ENCODE measurements at places on chromosomes 1 and 21. TPM values are rescaled to one million over a fixed set of nuclear protein-coding genes. Genes with fewer than 3 reads are reported as not detected.

- no peak for DNase-seq
These were observed 1.1 kb downstream of the IKBKE start for GRCh38 chr1:206471415-206471801.

- no peak for DNase-seq
These were observed 36.0 kb downstream of the CAPN2 start for GRCh38 chr1:223748405-223748772.

DNA sequence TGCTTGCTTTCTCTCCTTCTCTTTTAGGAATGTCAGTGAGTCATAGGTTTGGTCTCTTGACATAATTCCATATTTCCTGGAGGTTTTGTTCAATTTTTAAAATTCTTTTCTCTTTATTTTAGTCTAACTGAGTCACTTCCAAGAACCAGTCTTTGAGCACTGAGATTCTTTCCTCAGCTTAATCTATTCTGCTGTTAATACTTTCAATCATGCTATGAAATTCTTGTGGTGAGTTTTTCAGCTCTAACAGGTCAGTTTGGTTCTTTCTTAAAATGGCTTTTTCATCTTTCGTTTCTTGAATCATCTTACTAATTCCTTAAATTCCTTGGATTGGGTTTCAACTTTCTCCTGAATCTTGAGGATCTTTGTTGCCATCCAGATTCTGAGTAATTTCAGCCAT, 321.0 kb downstream of the PTBP2 start:
- DNase-seq: no peak

DNA sequence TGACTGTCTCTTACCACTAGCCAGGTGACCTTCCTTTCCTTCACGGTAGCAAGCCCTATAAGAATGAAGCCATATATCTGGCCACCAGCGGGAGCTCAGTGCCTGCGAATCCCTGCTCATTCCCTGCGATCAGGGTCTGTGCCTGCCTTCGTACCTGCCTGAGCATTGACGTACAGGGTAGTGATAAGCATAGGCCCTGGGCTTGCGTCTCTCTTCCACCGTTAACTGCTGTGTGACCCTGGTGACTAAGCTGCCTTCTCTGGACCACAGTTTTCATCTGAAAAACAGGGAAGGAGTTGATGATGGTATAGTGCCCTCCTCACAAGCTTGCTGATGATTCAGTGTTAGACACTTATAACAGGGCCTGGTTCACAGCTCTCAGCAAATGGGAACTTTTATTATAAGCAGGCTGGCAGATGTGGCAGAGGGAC, 4.1 kb downstream of the ZC3H12A start:
- peak; percentile 48 for DNase-seq

DNA sequence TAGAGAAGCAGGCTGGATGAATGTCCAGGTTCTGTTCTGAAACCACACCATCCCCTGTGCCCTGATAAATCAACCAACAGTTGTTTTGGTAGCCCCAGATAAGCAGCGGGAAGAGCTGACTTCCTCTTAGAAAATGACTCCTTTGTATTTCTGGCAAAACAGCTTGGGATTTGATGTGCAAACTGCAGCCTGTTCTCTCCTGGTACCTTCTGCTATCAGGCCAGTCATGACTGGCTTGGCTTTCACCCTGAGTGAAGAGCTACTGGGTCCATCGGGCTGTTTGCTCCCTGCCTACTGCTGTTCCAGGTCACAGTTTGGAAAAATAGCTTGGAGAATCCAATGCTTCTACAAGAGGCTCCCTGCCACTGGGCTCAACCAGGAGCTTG, 116.8 kb downstream of the DTL start:
- no peak for DNase-seq

GRCh38 chr1:28021064-28021463, 61.3 kb downstream of the XKR8 start:
- DNase-seq: no peak

GRCh38 chr1:63328781-63329180, 6.4 kb downstream of the FOXD3 start:
- no peak for DNase-seq

DNA sequence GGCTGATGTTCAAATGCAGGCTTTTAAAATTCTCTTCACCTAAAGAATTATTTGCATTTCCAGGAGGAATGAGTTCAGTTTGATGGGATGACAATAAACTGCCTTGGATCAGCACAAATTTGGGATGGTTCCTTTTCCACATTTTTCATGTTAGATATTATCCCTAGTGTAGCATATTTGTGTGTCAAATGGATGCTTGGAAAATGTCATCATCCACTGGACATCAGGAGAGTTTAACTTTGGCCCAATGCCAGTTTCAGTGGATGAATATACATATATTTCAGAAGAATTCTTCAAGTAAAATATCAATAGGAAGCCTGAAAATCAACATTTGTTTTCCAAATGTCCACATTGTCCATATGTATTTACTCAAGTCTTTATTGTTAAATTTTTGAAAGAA, 116.5 kb upstream of the COL24A1 start:
- DNase-seq: no peak

- no peak for DNase-seq
These were observed 34.1 kb upstream of the CNIH3 start for GRCh38 chr1:224582041-224582440.

- no peak for DNase-seq
These were observed 838 bp upstream of the RSRP1 start for GRCh38 chr1:25247829-25248754.

GRCh38 chr1:178599745-178600144, 86.8 kb downstream of the TEX35 start:
- DNase-seq: no peak

DNA sequence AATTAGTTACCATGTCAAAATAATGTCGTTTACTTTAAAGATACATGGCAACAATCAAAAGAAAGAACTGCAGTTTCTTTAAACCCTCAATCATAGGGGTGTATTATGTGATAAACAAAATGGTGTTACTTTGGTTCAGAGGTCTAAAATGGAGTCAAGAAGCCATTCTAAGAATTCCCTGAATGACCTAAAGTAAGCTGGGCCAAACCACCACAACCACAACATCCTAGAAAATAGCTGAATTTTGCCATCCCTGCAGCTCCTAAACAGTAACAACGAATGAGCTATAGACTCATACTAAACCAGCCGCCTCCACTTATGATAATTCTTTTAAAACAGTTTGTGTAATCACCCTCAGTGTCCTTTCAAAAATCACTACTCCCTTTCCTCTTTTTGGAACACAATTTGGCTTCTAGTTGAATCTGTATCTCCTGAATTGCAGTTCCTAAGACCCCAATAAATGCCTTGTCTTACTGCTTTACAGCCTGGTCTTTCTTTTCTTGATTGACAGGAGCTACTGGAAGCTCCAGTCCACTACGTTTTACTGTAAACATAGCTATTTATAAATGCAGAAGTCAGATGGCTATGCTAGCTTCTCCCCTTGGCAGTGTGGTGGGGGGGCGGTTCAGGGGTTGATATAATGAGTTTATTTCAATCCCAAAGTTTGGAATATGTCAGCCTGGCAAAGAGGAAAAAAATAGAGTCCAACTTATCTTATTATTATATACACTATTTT, 84.3 kb downstream of the PLPPR4 start:
- no peak for DNase-seq

DNA sequence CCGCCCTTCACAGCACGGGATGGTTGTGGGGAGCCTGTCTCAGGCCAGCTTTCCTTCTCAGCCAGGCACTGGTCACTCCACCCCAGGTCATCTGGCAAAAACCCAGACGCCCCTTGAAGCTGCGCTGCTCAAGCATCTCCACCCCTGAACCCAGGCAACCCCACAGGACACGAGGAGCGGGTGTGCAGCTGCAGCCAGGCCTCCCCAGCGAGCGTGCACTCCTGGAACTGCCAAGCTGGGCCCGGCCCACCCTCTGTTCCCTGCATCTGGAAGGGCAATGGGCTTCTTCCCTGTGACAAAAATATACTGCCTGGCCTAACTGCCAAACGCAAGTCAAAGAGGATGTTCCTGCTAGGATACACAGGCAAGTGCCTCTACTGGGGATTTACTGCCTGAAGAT, 39.7 kb downstream of the SLC66A1 start:
- no peak for DNase-seq

GRCh38 chr1:168514455-168514854, 29.3 kb downstream of the XCL2 start:
- no peak for DNase-seq

GRCh38 chr1:70518106-70518505, 107.0 kb downstream of the CTH start:
- DNase-seq: no peak

DNA sequence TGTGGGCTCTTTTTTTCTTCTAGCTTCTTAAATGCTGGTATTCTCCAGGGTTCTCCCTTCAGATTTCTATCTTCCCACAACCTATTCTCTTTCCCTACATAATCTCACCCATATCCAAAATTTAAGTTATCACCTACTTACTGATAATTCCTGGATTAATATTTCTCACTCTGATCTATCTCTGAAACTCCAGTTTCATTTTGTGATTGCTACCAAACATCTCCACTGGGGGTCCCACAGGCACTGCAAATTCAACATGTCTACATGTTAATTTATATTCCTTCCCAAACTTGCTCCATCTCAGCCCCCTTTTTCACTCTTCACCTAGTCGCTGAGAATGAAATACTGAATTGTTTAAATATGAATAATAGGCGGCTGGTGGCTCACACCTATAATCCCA, 9.9 kb upstream of the C1orf141 start:
- DNase-seq: no peak

DNA sequence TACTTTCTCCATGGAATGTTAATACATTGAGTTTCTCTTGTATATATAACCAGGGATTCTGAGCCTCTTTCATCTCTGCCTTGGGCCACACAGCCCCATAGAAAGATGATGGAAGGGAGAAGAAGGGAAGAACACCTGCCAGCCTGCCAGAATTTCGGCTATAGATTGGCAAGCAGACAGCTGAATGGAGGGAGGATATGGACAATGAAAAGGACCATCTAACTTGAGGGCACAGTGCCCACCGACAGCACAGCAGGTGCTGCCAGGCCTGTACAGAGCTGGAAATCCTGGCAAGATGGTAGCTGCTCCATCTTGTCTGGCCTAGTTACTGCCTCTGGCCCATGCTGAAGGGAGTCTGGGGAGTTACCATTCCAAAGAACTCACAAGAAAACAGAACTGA, 244.3 kb downstream of the FGGY start:
- DNase-seq: no peak

The APCS gene
- not detected for polyA plus RNA-seq

The ZNF593OS gene
- polyA plus RNA-seq: 0.15 TPM

The IBA57 gene
- 3.4 TPM for polyA plus RNA-seq

The JAM2 gene
- not detected for polyA plus RNA-seq

The CR1L gene
- polyA plus RNA-seq: not detected

The CELA2A gene
- not detected for polyA plus RNA-seq

The RGS1 gene
- polyA plus RNA-seq: not detected

The ARHGAP30 gene
- 0.16 TPM for polyA plus RNA-seq

The EYA3 gene
- 17.6 TPM for polyA plus RNA-seq

The SPRR2A gene
- polyA plus RNA-seq: 4.7 TPM

The ETNK2 gene
- polyA plus RNA-seq: 18.4 TPM

The TRNP1 gene
- 130 TPM for polyA plus RNA-seq

The C1orf115 gene
- polyA plus RNA-seq: 0.72 TPM

The UBL4B gene
- polyA plus RNA-seq: not detected

The UQCRHL gene
- 14.0 TPM for polyA plus RNA-seq

Measured in keratinocyte (primary cell).